ENCODE measurements at places on chromosomes 4 and X.
A peak's percentile ranks its signal among the peaks of the same experiment; 100 is the strongest.

GRCh38 chr4:119328695-119329094, 6.8 kb upstream of the FABP2 start:
- no peak for DNase-seq

GRCh38 chr4:94605241-94605805, 152.4 kb upstream of the BMPR1B start:
- no peak for DNase-seq

DNA sequence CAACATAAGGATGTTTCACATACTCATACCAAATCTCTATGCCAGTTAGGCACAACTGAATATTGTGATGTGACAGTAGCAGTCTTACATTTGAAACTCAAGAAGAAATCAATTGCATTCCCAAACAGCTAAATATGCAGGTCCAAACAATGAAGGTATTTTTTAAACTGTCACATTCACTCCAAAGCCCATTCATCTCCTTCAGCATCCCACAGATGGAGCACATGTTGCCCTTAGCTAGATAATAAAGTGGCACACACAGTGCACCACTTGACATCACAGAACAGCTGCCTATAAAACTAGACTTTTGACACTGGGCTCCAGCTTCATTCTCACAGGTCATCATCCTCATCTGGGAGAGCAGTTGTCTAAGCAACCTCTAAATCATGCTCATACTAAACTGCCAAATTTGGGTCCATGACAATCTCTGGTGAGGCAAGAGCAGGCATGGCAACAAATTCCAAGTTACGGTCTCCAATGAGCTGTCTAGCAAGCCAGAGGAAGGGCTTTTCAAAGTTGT, 26.2 kb upstream of the ARHGEF6 start:
- DNase-seq: no peak

GRCh38 chr4:133450813-133451212, 301.7 kb downstream of the PCDH10 start:
- DNase-seq: no peak

GRCh38 chr4:65021737-65022136, 612.5 kb upstream of the TECRL start:
- DNase-seq: no peak

GRCh38 chr4:112982680-112983079, 66.8 kb upstream of the ANK2 start:
- no peak for DNase-seq

GRCh38 chr4:114180481-114180880, 201.0 kb upstream of the ARSJ start:
- DNase-seq: peak; percentile 38

GRCh38 chr4:4787421-4787820, 72.0 kb upstream of the MSX1 start:
- no peak for DNase-seq

DNA sequence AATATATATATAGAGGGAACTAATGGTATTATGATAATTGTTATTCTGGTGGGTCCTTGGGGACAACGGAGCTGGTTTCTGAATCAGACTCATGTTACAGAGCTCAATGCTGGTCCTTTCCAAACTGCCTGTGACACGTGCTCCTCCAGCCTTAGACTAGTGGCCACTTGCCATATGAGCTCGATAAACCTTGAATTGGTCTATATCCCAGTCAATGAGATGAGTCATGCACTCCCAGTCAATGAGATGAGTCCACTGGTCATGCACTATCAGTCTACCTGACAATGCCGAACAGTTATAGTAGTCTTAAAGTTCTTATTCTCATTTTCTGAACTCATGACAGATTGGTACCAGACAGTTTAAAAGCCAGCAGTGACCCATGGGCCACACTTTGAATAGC, 325.2 kb downstream of the LDB2 start:
- no peak for DNase-seq

GRCh38 chr4:1787411-1788077, 5.5 kb upstream of the FGFR3 start:
- DNase-seq: no peak

DNA sequence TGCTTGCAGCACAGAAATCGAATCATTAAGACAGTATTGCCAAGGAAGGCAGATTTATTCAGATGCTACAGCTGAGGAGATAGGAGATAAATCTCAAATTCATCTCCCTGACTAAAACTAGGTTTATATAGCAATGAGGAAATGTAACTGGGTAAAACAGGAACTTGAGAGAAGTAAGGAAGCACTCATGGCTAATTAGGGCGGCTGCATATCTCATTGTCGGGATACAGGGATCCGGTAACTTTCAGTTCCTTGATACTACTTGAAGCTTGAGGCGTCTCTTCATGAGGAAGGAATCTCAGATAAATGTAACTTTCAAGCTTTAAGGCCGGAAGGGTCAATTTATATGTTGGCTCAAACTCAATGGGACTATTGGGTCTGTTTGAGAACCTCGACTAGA, 129.2 kb upstream of the WDR1 start:
- no peak for DNase-seq

GRCh38 chrX:31228909-31229308, 157.1 kb upstream of the FTHL17 start:
- no peak for DNase-seq

DNA sequence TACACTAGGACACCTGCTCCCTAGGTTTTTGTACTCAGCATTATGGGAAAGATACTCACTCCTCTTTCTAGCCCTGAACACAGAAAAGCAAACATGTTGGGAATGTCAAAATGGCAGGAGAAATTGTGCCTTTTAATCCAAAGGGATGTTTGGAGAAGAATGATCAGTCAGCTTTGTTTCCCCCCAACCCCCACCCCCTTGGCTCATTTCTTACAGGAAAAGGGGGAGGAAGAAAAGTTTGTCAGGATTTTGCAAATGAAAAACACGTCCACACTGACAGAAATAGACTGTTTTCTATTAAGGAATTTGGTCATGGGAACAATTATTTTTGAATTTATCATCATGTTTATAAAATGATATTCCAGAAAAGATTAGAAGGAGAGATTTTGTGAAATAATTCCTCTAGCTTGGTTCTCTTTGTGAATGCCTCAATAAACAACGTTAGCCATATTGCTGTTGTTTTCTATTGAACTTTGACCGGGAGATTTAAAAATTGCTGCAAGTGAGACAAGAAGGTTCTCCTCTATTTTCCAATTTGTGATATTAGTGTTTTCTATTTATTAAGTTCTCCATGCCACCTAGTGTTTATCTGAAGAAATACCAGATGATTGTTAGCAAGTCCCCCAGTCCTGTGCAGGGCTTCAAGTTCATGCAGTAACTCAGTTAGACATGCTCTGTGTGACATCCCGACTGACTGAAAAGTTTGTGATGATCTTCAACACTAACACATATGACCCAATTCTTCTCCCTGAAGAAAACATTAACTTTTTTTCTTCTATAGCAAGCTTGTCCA, 31.3 kb upstream of the TFDP3 start:
- DNase-seq: no peak

- no peak for DNase-seq
Measured at GRCh38 chr4:610411-611261, 14.7 kb upstream of the PDE6B start.

DNA sequence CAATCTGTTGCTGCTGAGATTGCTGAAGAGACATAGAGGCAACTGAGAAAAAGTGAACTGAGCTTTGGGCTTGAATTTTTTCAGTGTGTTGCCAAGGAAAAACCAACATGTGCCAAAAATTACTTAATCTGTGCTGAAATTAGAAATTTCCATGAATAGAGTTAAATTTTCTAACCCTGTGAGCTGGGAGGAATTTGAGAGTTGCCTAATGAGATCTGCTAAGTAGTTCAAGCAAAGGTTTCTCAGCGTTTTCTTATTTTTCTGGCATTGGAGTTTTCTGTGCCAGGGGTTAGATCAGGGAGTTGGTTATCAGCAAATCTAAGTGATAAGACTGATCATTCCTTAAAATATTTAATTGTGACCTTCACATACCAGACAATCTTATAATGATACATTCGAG, 457.5 kb upstream of the GNPDA2 start:
- no peak for DNase-seq

DNA sequence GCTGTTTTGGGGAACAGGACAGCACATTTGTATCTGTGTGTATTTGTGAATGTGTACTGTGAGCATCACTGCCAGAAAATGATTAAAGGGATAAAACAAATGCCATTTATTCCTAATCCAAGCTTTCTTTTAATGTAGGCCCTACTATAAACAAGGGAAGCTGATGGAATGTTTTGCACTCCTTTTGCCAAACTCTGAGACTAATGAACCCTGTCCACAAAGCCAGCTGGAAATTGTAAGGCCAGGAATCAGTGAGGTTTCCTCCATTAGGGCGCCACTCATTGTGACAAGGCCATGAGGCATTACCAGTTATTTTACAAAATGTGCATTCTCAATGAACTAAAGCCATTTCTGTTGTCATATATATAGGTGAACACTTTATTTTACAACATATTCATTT, 163.0 kb upstream of the NAP1L5 start:
- no peak for DNase-seq

All from activated naive CD4-positive, alpha-beta T cell treated with anti-CD3 and anti-CD28 coated beads, Interleukin-2, amount 50 U/mL, for 16 hours (primary cell).